Right cardiac atrium (tissue), 5 donors: ENCODE measurements at places on chromosomes 7 and 10.

- DNase-seq: no peak
Observed at GRCh38 chr10:3272300-3272699, 99.7 kb upstream of the PITRM1 start.

DNA sequence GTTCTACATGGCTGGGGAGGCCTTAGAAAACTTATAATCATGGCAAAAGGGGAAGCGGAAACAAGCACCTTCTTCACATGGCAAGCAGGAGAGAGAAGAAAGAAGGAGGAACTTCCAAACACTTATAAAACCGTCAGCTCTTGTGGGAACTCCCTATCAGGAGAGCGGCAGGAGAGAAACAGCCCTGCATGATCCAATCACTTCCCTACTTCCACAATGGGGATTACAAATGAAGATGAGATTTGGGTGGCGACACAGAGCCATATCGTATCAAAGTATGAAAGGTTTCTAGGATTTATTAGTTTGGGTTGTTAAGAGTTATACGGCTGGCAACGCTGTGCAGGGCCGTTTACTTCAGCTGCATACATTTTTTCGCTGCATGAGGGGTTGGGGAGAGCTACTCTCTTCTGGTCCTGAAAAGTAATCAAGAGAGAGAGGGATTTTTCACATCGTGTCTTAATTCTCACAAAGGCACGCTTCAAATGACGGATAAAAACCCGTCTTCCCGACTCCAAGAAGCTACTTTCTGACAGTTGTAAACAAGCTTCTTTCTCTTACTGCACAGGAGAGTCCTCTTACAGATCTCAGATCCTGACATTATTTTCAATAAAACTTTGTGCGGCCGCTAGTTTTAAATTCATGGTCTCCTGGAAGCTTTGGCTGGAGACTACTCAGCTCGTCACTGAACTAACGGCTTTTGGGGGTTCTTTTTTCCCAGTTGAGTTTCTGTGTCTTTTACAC is 751 bp upstream of the GTPBP10 start:
- no peak for DNase-seq

- DNase-seq: no peak
Observed at GRCh38 chr7:1479287-1479686, 20.0 kb upstream of the MICALL2 start.

GRCh38 chr10:27223964-27224363 is 16.6 kb downstream of the ACBD5 start:
- peak; percentile 25 for DNase-seq

- peak; percentile 45 for DNase-seq
Observed at GRCh38 chr10:125521721-125522680, 161.0 kb downstream of the TEX36 start.

DNA sequence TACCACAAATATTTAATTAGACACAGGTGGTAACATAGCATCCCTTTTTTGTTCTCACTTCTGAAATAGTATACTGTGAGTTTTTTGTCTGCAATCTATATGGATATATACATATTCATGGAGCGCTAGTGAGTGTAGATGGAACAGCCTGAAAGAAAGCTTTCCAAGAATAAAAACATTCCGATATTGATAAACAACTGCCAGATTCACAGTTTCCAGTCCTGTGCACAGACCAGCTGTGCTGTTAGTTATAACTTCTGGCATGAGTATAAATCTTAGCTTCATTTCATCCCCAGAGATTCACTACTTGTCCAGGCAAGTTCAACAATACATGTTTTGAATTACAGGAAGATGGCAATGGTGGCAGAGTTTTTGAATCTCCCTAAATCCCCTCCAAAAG is 467.1 kb upstream of the STEAP1 start:
- no peak for DNase-seq

GRCh38 chr10:102229810-102230263 is 3.7 kb downstream of the ELOVL3 start:
- DNase-seq: peak; percentile 91

- peak; percentile 71 for DNase-seq
Observed at GRCh38 chr7:158239290-158239981, 348.2 kb downstream of the PTPRN2 start.

GRCh38 chr10:123139521-123140163 is 3.9 kb downstream of the HMX3 start:
- DNase-seq: no peak

DNA sequence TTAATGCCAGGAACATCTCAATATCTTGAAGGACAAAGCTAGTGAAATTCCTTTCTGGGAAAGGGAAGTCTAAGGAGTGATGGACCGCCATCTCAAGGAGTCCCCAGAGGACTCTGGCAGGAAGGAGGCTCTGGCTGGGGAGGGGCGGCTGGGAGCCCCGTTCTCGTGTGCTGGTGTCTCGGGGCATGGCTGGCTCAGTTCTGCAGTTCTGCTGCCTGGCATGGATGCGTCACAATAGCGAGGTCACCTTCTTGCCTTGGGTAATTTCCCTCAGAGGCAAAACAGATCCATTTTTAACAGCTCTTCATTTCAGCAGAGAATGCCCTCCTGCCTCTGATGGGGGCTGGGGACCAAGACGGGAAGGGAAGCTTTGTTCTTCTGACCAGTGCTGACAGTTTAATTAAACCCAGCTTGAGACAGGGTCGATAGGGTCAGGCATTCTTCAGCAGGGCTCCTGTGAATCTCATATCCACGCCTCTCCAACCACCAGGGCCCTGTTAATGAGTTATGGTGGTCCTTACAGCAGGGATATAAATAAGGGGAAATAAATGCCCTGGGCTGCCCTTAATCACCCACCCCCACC is 35.7 kb downstream of the SLIT1 start:
- DNase-seq: no peak

DNA sequence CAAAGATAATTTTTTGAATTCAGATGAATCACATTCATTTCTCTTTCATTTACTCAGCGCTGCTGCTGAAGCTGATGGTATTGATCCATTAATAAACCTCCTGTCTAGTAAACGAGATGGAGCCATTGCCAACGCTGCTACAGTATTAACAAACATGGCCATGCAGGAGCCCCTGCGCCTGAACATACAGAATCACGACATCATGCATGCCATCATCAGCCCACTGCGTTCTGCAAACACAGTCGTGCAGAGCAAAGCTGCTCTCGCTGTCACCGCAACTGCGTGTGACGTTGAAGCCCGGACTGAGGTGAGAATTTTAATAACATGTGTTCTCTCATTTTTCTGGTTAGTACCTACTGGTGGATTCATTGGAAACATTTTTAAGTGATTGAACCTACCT is 70.2 kb downstream of the ARMC3 start:
- DNase-seq: no peak
